ENCODE measurements at places on chromosomes 11 and 22.

GRCh38 chr22:24165673-24166072 is 15.6 kb upstream of the SUSD2 start:
- DNase-seq: no peak

DNA sequence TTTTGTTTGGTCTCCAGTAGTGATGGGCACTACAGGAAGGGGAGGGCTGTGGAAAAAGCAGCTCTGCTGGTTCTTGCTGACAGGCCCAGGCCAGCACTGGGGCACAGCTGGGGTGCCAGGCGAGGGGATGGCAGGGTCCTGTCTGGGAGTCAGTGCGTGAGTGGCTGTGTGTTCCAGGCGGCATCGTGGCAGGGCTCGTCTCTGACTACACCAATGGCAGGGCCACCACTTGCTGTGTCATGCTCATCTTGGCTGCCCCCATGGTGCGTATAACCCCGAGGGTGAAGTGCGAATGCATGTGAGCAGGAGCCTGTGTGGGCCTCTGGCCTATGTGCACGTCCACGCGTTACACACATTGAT is 20.9 kb downstream of the SLC37A2 start:
- no peak for DNase-seq

DNA sequence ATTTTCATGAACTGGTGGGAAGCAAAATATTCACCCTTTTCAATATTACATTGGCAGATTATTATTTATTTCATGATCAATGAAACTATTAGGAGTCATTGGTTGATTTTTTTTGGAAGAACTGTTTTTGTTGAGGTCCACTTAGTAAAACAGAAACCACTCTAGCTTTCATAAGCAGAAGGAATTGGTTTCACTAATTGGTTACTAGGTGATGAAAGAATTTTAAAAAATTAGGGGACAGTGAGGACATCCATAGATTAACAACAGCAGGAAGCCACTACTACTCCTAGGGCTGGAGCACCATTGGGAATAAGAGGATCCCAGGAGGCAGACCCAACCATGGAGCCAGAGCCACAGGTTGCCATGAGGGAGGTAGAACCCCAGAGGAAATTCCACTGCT is 74.4 kb upstream of the KCNA4 start:
- no peak for DNase-seq

- DNase-seq: peak; percentile 94
These were observed 29.2 kb upstream of the PDE2A start for GRCh38 chr11:72703267-72704008.

- DNase-seq: peak; percentile 15
These were observed 221.2 kb downstream of the MN1 start for GRCh38 chr22:27580311-27580897.

GRCh38 chr11:67278939-67279588 is 10.0 kb upstream of the ANKRD13D start:
- no peak for DNase-seq

All from AG10803 (cell line).